ENCODE measurements at places on chromosomes 16 and 17.

- DNase-seq, result no peak
These were observed 18.6 kb upstream of the ZNF629 start for GRCh38 chr16:30805370-30806169.

DNA sequence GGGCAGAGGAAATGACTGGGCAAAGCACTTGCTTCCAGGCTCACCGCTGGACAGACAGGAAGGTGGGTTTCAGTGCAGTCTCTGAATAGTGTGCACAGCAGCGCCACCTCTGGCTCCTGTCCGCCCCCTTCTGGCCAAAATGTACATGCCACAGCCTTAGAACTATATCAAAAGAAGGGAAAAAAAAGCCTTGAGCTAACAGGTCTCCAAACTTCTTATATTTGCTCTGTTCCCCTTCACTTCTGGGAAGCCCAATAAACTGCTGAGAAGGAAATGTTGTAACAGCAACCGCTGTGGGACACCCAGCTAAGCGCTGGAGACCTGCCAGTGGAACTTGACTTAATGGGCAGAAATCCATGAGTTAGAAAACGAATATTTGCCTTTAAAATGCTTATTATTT, 17.5 kb downstream of the COG7 start:
- DNase-seq, result no peak

- no peak for DNase-seq
These were observed 309.0 kb upstream of the MAF start for GRCh38 chr16:79909571-79909970.

DNA sequence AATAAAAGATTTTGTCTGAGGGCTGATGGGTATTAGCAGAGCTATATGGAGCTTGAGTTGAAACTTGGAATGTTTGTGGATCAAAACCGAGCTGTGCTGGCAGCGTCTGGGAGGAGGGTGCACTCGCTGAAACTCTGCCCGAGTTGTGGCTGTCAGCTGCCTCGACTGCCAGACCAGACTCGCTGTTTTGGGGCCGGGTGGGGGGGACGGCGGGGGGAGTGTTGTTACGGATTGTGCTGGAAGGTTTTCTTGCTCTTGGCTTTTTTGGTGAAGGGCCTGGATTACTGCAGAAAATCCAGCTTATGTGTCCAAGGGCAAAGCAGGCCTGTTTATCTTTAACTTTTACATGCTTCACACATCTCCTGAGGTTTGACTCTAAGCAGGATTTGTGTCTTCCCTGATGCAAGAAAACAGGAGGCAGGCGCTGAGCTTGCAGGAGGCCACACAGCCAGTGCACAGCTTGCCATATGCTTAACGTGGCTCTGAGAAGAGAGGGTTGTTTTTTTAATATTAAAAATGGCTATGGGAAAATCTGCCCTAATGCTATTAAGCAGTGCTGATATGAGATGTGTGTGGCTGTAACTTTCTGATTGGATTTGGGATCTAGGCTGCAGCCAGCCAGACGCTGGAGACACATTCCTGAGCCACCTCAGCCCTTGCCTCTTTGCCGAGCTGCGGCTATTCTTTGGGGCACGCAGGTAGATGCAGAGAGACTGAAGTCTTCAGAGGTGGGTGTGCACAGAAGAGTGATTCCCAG, 20.5 kb upstream of the RPTOR start:
- no peak for DNase-seq

- no peak for DNase-seq
These were observed 116.9 kb downstream of the TANC2 start for GRCh38 chr17:63082952-63083351.

DNA sequence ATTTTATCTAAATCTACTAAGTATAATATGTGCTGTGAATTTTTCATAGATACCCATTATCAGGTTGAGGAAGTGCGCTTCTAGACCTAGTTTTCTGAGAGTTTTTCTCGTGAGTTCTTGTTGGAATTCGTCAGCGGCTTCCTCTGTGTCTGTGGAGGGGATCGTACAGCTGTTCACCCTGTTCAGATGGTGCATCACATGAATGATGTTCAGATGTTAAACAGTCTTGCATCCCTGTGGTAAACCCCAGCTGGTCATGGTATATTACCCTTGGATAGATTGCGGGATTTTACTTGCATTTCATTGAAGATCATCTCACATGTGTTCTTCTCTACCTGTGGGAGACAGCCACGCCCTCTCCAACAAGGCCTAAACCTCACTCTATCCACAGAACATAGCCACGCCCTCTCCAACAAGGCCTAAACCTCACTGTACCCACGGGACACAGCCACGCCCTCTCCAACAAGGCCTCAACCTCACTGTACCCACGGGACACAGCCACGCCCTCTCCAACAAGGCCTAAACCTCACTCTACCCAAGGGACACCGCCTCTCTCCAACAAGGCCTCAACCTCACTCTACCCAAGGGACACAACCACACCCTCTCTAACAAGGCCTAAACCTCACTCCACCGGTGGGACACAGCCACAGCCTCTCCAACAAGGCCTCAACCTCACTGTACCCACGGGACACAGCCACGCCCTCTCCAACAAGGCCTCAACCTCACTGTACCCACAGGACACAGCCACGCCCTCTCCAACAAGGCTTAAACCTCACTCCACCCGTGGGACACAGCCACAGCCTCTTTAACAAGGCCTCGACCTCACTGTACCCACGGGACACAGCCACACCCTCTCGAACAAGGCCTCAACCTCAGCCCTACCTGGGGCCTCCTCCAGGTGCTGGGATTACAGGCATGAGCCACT, 180.2 kb upstream of the CHMP6 start:
- no peak for DNase-seq

GRCh38 chr16:81514041-81514559, 69.5 kb downstream of the CMIP start:
- no peak for DNase-seq

DNA sequence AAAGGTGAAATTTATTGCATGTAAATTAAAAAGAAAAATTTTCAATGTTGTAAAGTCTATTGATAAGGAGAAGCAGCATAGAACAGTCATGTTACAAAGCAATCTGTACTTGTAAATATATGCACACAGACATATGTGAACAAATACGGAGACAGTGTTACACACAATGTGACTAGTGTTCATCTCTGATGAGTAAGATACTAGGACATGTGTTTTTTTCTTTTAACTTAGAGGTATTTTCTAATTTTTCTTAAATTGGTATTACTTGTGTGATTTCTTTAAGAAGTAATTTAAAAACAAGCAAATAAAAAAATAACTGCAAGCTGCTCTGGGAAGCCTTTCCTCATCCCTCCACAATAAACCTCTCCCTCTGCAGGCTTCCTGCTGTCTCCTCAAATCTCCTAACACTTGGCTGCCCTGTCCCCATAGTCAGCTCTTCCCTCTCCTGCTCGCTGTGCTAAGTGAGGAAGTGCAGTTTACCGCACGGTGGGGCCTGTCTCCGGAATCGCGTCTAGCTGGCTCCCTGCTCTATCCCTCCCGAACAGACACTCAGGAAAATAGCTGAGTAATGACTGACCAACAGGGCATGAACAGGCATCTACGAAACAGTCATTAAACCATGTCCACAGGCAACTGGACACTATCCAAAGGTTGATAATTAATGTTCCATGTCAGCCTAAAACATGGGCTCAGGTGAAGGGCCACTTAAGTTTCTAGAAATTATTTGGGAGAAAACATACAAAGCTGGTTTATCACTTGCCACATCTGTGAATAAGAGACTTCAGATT, 35.9 kb downstream of the CMTM4 start:
- no peak for DNase-seq

DNA sequence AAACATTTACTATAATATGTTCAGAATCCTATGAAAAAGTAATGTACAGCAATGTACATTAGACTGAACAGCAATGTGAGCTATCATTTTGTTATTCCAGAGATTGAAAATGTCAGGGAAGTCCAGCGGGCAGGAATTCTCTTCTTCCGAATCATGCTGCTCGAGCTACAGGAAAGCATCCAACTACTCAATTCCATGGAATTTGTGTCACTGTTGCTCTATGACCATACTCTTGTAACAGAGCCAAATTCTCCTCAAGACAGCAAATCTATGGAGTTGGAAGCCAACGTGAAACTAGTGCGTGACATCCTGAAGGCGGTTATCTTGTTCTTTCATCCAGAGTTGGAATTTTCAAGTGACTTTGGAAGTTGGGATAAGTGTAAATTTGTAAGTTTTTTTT, 24.8 kb upstream of the NSRP1 start:
- no peak for DNase-seq

- DNase-seq, result no peak
These were observed 67.5 kb downstream of the GNAO1 start for GRCh38 chr16:56258508-56259424.

DNA sequence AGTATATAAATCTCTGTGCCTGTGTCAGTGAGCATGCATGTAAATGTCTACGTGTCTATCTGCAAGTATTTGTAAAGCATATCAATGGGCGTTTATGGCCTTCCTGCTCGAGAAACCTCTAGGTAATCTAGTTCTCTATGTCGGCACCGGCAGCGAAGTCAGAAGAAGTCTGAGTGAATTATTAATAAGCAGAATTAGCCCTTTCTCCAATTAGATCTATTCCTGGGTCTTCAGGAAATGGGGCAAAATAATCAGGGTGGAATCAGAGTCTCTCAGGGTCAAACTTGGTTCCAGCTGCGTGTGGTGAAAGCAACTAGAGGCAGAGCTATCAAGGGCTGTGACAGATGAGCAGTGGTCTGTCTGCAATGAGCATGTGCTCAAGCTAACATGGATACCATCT, at the start of gene C17orf78:
Gene C17orf78 (plus strand): TSS at position 280 of the 400 bp plus-strand sequence. CDS start 108 bp downstream, at position 388.
- no peak for DNase-seq

- DNase-seq, result no peak
These were observed 17.2 kb downstream of the COIL start for GRCh38 chr17:56943505-56944125.

GRCh38 chr17:74870512-74870911, 2.3 kb downstream of the FDXR start:
- DNase-seq, result no peak

All from vagina (tissue), 2 donors.